ENCODE measurements at places on chromosomes 7 and 10.

- DNase-seq: no peak
Measured at GRCh38 chr10:52746169-52746568, 26.4 kb downstream of the MBL2 start.

GRCh38 chr7:68381731-68382130, 1216.5 kb upstream of the AUTS2 start:
- DNase-seq: no peak

- DNase-seq: no peak
Measured at GRCh38 chr7:129969881-129970446, 17.2 kb upstream of the UBE2H start.

DNA sequence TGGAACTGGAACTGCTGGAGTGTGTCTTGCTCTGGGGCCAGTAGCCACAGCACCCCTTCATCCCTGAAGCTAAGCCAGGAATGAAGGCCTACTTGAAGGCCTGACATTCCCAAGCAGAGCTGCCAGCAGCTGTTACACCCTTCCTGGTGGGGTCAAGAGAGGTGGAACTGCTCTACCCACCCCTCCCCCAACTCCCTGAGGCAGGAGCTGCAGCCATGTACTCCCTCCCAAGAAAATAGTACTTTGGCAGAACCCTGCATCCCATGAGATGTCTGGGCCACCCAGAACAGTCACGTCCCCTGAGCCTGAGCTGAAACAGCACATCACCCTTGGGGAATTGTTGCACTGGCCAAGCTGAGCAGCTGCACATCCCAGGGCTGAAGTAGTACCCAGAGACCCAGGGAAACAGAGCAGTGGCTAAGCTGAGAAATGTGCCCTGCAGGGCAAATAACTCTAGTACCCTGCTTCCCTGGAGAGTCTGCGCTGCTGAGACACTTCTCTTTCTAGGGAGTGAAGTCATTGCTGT, 63.4 kb upstream of the PLA2G12B start:
- no peak for DNase-seq

DNA sequence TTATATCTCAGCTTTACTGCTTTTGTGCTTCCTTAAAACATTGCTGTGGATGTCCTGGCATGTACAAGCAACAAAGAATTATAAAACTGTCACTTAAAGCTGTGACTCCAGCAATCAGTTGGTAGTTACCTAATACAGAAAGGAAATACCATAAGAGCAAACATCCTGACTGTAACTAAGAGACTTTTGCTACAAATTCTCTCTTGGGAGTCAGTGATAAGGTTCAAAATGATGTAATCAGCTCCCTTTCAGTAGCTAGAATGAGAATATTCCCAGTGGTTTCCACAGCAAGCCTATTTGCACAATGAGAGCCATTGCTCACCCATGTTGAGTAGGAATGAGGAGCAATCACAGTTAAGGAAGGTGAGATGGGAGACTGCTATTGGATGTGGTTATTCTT, 7.6 kb downstream of the PNLIPRP1 start:
- DNase-seq: no peak

DNA sequence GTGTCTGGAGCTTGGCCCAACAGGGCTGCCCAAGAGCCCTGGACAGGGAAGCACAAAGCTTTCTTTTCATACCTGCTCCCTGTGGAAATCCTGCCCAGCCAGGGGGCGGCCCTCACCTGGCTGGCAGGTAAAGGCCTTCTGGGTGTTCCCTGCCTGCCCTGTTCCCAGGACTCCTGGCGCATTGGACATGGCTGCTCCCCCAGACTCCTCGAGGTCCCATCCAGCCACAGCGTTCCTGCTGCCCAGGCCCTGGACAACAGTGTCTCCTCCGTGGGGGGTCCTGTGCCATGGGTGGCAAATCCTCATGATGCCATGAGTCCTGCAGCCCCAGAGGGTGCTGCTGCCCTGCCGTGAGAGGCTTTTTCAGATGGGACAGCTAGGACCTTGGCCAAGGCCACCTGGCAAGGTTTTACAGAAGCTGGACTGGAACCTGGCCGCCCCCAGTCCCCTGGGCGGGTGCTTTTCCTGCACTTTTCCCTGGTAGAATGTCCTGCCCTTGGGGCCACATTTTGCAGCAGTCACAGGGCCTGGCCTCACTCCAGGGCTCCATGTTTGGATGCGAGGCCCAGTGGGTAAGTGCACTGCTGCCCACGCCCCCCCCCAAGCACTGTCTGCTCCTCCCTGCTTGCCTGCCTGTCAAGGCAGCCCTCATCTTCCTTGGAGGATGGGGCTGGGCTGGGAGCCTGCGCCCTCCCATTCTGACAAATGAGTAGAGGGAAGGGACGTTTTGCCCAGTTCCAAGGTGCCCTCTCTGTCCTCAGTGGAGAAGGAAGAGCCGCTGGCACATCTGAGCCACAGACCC, 60.7 kb downstream of the LHPP start:
- DNase-seq: no peak

DNA sequence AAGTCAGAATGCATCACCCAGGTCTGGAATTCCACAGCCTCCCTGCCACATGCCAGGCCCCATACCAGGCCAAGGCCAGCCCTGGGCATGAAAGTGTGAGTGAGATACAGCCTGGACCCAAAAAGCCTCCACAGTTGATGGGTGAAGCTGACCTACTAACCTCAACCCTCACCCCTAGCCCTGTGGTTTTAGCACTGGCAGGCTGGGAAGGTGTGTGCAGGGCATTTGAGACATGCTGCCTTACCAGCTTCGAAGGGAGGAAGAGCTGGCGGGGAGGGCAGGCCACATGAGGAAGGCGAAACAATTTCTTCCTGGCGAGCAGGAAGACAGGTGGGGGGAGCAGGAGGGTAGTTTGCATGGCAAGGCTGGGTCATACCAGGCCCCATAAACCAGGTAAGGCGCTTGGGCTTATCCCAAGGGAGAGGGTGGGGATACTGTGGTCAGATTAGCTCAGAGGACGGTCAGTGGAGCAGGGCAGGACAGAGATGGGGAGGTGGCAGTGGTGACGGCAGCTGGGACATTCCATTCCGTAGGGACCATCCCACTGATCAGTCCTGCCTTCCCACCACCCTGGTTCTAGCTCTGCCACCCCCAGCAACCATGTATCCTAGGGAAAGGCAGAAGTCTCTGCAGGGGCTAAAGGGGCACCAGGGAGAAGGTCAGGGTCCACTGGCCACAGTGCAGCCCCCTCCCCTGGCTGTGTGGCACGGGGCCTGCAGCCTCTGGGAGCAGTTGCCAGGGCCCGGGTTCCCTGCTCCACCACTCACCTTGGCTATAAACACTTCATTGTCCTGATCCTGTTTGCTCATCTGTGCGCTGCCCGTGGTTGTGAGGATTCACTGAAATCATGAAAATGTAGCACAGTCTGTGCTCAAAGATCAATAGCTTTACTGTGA, 155.8 kb downstream of the NRF1 start:
- no peak for DNase-seq

DNA sequence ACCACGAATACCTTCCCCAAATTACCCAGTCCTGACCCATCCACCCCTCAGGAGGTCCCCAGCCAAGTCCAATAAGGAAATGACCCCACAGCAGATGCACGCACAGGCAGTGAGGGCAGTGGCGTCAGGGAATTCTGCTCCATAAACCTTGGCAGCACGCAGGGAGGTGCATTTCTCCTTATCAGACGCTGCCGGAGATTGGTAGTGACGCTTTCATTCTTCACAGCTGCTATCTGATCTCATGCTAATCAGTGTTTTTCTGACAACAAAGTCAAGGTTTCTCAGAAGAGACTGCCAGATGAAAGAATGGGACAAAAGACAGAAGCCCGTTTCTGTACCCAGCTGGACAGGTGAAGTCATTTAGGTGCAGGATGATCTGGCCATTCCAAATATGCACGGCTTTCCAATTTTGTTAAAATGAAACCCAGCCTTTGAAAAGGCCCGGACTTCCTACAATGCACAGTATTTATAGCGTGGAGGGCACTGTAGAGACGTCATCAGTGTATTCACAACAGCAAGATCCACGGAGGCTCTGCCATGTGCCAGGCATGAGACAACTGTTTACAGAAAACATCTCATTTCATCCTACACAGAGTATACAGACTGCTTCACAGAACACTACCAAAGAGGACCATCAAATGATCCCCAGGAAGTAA, 35.3 kb downstream of the DIP2C start:
- no peak for DNase-seq

DNA sequence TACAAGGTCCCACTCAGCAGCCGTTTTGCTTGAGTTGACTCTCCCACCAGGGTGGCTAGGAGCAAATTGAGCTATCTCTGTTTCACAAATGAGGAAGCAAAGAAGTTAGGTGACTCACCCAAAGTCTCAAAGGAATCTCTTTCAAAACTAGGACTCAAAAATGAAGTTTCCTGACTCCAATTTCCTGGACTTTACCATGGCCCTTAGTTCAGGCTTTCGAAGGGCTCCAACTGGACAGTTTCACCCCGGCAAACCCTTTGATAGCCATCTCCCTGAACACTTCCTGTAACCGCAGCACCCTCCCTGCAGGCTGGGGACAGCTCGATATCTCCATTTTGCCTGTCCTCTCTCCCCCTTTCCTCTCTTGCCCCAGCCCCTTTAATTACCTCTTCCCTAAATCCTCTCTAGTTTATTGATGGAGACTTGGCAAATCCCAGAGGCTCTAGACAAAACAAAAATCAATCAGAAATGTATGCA, 4.7 kb upstream of the AFAP1L2 start:
- no peak for DNase-seq

DNA sequence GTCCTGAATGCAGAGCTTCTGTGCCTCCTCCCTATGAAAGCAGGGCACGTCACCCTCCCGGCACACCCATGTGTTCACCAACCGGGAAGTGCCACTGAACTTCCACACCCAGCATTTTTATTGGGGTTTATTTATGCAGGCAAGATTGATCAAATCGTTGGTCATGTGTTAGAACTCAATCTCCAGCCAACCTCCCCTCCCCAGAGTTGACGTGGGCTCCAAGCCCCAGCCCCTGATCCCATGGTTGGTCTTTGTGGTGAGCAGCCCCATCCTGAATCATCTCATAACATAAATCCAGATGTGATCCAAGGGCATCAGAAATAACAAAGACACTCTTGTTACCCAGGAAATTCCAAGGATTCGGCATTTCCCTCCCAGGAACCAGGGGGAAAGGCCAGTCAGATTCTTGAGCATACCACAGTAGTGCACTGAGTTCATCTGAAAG, 151.2 kb downstream of the TPST1 start:
- DNase-seq: no peak

DNA sequence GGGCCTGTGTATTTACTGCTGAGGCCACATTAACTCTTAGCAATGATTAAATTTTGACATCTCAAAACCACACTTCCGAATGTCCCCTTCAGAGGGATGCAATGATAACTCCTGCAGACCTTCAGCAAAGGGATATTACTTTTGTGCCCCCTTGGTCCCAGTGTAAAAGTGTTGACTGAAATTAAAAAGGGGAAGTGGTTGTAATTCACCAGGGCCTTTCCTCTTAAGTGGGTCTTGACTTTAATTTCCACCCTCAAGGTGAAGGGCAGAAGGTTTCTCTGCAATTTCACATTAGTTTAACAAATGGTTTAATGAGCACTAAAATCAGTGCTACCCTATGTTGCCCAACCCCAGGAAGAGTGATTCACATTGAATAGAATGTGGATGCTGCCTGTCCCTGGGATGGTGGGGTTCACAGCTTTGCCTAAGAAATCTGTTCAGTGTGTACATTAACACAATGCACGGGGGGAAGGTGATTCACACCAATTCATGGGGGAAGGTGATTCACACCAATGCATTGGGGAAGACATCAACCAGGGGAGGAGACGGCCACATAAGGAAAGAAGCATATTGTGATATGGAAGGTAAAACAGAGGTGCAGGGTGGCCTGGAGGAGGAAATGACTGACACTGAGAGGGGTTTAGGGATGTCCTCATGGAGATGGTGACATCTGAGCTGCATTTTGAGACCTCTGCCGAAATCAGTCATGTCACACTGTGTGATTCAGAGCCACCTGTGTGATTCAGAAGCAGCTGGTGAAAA, 19.4 kb upstream of the TNS3 start:
- DNase-seq: no peak

- no peak for DNase-seq
Measured at GRCh38 chr7:131723926-131724325, 167.5 kb upstream of the PODXL start.

GRCh38 chr7:108099713-108100112, 30.4 kb downstream of the LAMB4 start:
- DNase-seq: no peak

- no peak for DNase-seq
Measured at GRCh38 chr7:19620470-19620869, 88.4 kb downstream of the POLR1F start.

DNA sequence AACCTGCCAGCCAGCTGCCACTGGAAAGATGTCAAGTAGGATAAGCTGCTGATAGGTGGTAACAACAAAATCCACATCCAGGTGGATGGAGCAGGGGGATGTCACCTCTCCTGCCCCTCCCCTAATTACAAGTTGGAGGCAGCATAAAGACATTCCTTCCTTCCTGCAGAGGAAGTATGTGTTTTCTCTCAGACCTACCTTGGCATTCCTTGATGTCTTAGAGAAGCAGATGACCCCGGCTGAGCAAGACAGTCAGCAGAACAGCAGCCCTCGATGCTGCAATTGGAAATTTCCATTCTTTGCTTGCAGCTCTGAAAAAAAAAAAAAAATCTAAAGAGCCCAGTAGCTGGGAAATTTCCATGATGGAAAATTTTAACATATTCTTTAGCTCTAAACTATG, 137.5 kb upstream of the MKLN1 start:
- no peak for DNase-seq

- DNase-seq: no peak
Measured at GRCh38 chr10:109474812-109475211, 448.5 kb downstream of the XPNPEP1 start.

DNA sequence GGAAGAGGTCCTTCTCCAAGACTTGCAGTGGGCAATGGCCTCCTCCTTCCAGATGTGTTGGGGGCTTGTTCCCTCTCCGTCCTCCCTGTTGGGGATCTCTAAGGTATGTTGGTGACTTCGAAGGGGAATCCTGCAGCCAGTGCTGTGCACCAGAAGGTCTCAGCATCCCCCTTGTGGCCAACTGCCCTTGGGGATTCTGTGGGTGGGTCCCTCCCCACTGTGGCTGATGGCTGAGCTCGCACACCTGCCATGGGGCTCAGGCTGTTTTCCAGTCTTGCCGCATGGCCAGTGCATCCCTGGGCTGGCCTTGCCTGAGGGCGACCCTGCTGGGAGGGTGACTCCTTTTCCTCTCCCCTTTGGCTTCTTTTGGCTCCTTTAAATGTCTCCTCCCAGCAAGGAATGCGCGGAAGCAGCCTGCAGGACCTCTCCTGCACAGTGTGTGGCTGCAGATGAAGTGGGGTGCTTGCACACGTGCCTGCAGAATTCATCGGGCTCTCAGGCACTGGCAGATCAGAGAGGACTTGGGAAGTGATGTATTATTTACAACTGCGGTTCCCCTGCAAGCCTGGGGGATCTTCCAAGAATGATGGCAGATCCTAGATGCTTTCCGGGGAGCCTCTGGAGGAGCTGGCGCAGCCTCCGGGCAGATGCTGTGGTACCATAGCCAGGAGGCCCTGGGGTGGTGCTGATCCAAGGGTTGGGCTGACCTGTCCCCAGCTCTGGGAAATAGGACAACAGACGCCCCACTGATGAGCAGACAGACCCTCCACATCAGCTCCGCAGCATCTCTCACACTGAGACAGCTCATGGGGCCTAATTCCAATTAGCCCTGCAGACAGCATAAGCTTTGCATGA, 410.0 kb downstream of the TCERG1L start:
- no peak for DNase-seq

GRCh38 chr10:116737627-116738327, 4.6 kb downstream of the HSPA12A start:
- no peak for DNase-seq
